Fibroblast of skin of left quadriceps (primary cell): ENCODE measurements at places on chromosomes 11 and 22.

- no peak for DNase-seq
Measured at GRCh38 chr11:125947419-125948277, 1.8 kb downstream of the VSIG10L2 start.

DNA sequence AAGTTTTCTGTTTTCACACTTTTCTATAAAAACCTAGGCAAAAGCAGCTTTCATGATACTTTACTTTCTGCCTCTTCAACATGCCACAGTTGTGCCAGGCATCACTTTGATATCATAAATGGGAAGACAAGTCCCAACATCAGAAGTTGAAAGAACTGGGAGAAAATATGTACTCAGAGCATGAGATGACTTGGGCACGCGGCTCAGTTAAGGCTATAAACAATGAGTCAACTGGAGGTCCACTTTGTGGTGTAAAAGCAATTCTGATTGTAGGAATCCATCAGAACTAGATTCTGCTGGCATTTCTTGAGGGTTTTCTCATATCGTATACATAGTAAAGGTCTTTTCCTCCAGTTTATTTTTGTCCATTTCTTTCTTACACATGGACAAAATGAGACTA is 109.7 kb upstream of the USP47 start:
- DNase-seq, result no peak

DNA sequence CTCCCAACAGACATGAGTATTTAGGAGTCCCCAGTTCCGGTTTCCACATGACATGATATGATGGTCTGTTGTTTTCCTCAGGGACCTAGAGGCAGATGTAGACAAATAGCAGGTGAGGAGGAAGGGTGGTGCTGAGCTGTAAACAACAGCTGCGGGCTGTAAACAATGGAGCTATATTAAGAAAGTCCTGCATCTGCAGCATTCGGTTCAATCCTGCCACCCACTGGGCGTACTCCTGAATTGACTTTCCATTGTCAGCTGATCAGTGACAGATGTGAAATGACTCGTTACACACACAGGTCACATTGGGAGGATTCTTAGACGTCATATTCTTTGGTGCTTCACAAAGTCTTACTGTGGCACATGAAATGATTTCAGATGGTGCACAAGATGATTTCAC is 26.8 kb upstream of the RAG1 start:
- DNase-seq, result peak; percentile 0

DNA sequence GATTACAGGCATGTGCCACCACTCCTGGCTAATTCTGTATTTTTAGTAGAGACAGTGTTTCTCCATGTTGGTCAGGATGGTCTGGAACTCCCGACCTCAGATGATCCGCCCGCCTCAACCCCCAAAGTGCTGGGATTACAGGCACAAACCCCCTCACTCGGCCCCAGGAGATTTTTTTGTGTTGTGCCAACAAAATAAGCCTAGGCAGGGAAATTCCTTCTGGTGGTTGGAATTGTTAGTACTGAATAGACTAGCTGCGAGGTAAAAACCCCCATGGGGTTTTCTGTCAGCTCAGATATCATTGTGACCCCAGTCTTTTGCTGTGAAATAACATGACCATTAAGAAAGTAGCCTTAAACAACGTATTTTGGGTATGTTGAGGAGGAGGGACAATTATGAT is 144.9 kb downstream of the BCR start:
- DNase-seq, result no peak

DNA sequence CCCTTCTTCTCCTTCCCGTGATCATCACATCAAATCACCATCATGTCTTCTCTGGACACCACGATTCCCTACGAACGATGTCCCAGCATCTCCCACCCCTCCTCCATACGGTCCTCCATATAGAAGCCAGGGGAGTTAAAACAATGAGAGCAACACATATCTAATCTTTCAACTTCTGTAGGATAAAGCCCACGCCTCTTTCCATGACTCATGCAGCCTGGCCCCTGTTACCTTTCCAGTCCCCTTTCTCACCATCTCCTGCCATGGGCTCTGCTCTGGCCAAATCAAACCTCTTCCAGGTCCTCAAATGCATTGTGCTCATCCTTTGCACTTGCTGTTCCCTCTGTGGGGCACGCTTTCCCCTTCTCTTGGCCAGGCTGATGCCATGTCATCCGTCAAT is 23.6 kb downstream of the RPS6KA4 start:
- no peak for DNase-seq

GRCh38 chr22:29072979-29073617 is at the start of gene KREMEN1:
TSS of gene KREMEN1 (plus strand) at chr22:29073035. CDS start at chr22:29073131, 96 bp downstream.
- DNase-seq, result no peak

GRCh38 chr22:44277386-44278135 is 35.2 kb downstream of the SHISAL1 start:
- no peak for DNase-seq

DNA sequence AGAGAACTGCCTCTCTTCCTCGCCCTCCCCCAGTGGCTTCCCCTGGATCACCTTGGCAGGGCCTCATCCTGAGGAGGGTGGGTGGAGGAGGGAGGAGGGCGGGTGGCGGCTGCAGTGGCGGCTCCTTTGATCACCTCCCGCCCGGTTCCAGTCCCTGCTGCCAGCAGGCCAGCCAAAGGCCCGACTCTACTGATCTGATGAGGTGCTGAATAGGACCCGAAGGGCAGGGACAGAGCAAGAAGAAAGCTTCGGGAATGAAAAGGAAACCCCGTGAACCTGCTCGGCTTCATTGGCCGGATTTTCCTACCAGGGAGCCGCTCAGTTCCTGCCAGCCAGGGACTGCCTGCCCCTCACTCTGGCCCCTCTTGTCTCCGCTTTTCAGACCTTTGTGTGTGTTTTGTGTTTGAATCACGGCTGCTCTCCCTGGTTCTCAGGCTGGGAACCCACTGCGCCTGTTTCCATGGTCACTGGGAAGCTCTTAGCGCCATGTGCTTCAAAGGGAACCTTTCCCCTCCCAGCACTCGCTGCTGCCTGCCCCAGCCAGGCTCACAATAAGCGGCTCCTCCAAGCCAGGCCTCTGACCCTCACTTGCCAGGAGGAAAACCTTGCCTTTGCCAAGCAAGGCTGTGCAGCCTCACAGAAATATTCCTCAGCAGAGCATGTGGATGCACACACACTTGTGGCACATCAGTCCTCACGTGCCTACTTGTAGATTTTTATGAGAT is 56.8 kb downstream of the C22orf31 start:
- DNase-seq, result no peak

GRCh38 chr22:38947321-38948140 is 9.9 kb upstream of the APOBEC3A start:
- DNase-seq, result no peak

GRCh38 chr22:23192558-23192957 is 12.2 kb downstream of the BCR start:
- no peak for DNase-seq

DNA sequence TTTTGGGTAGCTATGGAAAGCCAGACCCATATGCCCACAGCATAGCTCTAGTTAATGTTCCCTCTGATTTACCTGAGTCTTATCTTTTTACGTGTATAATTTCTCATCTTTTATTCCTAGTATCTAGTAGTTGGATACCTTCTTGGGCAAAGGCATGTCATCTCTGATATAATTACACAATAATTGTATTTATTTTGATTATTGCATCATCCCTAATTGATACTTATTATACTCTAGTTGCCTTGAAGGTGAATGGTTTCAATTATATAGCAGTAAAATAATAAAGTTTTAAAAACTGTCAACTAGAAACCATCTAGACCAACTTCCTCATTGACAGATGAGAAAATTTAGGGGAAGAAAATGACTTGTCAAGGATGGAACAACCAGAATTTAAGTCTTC is 347.3 kb downstream of the SOX6 start:
- no peak for DNase-seq

- no peak for DNase-seq
Measured at GRCh38 chr11:128739589-128739988, 45.7 kb downstream of the FLI1 start.

GRCh38 chr22:49977578-49977977 is 17.0 kb downstream of the PIM3 start:
- no peak for DNase-seq

- DNase-seq, result no peak
Measured at GRCh38 chr11:108838792-108839105, 173.9 kb downstream of the DDX10 start.

GRCh38 chr11:45982656-45983470 is 60.4 kb downstream of the LARGE2 start:
- DNase-seq, result peak; percentile 84

- no peak for DNase-seq
Measured at GRCh38 chr11:14359501-14360031, 583 bp upstream of the RRAS2 start.

GRCh38 chr11:60389279-60389910 is 6.9 kb upstream of the MS4A14 start:
- no peak for DNase-seq

- no peak for DNase-seq
Measured at GRCh38 chr11:133503236-133503635, 29.1 kb downstream of the OPCML start.
